ENCODE measurements at places on chromosomes 1 and 21. TPM values are rescaled to one million over a fixed set of nuclear protein-coding genes. Genes with fewer than 3 reads are reported as not detected.

The CLIC6 gene
- 3.0 TPM for total RNA-seq

The KCNA3 gene
- 2.7 TPM for total RNA-seq

The C4BPA gene
- total RNA-seq = 1.5 TPM

The KCNK1 gene
- total RNA-seq = 43.6 TPM

The CHI3L2 gene
- 1.1 TPM for total RNA-seq

The CRB1 gene
- 0.51 TPM for total RNA-seq
